ENCODE measurements at places on chromosomes 1 and 21.

DNA sequence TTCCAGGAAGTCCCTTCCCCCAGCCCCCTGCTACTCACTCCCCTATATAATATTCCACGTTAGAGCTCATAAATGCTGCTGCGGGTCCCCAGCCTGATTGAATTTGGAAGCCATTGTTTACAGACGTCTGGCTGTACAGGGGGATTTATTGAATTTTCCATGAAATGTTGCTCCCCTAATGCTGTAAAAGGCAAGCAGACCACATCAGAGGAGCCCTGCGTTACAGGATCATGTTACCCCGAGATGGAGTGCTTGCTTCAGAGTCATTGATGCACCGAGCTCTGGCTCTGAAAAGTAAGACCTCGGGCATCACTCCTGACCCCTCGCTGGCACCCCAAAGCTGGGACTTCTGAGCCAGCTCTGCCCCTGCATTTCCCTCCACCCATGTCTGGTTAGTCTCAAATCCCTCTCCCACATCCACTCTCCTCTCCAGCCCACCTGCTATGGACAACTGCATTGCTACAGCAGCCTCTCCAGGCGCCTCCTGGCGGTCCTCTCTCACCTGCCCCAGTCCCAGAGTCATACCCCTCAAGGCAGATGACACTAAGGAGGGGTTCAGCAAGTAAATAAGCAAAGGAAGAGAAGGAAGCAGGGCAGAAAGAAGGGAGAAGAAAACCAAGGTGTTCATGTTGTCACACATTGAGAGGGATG is 127.8 kb downstream of the TMEM53 start:
- DNase-seq, result no peak

DNA sequence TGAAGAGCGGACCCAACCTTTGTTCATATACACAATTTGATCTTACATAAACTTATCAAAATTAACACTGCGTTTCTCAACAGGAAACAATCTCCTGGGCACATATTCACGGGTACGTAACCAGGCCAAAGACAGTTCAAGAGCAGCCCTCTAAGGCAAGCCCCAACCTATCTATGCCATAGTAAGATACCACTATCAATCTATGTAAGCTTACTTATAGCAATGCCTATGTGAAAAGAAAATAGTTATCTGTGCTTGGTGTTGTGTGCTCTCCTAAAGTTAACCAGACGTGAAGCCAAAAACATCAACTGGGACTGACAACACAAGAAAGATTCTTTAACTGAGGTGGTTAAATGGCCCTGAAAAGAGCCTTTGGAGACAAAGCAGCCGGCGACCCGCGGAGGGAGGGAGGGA is 49.4 kb upstream of the BOLA1 start:
- no peak for DNase-seq

DNA sequence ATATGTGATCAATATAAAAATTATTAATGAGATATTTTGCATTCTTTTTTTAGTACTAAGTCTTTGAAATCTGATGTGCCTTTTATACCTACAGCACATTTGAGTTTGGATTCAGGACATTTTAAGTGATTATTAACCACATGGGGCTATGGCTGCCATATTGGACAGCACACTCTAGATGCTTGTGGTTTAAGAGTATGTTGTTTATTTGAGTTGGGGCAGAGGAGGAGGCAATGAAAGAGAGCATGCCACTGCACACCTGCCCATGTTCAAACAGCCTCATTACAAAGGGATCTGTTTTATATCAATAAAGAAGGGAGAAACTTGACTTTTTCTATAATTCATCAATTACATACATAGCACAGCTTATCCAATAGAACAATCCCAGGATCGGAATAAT is 99.4 kb upstream of the EDEM3 start:
- no peak for DNase-seq

GRCh38 chr1:67632811-67633655 is 52.0 kb upstream of the GADD45A start:
- no peak for DNase-seq

GRCh38 chr1:160954158-160955104 is at the start of gene ITLN2:
TSS of gene ITLN2 (minus strand) at chr1:160954809. CDS start at chr1:160954741, 68 bp downstream.
- DNase-seq, result no peak
